ENCODE measurements at places on chromosomes 2 and 18.

GRCh38 chr2:108593547-108594098 is 59.4 kb downstream of the LIMS1 start:
- DNase-seq = peak; percentile 97

DNA sequence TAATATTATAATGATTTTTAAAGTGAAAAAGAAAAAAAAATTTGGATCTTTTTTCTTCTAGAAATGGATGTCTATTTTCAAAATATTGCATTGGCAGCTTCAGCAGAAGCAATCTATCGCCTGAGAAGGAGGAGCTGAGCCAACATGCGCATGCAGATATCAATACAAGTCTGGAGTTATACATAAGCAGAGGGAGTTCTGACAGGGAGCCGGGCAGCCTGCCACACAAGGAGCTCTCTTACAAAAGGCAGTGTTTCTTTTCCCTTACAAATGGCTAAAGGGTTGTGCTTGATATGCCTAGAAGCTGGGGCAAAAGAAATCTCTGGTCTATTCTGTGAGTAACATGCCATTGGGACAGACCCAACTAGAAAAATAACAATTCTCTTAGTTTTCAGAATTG is 291.9 kb upstream of the TRIB2 start:
- DNase-seq = no peak

DNA sequence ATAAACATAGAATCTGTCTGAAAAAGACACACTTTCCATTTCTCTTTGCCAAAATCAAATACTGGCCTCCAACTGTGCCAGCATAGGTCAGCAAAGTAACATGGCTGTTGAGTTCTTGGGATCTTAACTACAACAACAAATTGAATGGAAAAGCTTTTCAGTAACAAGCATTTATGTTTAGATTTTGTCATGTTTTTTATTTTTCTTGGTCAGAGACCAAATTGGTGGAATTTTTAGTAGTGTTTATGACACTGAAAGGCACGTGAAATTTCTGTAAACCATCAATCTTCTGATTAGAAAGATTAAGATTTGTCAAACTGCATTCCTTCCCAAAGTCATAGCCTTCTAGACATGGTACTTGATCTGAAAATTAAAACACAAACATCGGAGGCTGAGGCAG is 77.6 kb downstream of the PDE1A start:
- DNase-seq = no peak

GRCh38 chr2:108412995-108413710 is 35.4 kb downstream of the SULT1C4 start:
- DNase-seq = peak; percentile 87

GRCh38 chr2:199462956-199463692 is 5.4 kb upstream of the SATB2 start:
- DNase-seq = no peak

GRCh38 chr2:2229626-2230432 is 101.2 kb downstream of the MYT1L start:
- no peak for DNase-seq

GRCh38 chr2:66461664-66462500 is 27.0 kb downstream of the MEIS1 start:
- DNase-seq = no peak

DNA sequence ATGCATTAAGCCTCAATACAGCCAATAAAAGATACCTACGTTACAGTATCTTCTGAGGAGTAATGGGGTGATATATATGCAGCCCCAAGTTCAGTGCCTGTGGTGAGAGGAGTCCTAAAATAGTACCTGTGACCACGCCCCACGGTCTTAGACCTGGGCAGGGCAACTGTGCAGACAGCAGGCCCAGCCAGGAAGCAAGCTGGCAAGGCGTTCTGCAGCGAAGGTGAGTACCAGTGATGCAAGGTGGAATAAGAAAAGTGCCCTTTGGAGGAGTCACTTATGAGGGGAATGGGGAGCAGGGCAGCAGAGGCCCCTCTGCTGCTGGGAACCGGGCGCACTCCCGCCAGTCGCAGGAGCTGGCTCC is 12.7 kb upstream of the MAP3K2 start:
- no peak for DNase-seq

DNA sequence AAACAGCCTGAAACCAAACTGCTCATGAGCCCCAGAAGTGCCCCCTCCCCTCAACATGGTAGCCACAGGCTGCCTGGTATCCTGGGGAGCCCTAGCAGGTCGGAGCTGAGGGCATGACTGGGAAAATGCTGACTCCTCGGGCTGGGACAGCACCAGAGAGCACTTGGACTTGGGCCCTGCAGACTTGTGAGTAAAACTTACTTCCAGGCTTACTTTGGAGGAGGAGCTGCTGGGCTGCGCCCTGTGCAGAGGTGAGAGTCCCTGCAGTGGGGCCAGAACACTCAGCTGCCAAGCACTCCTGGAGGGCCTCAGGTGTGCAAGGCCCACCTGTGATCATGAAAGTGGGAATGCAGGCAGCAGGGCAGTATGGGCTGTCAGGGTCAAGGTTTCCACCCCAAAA is 119.4 kb downstream of the SEPTIN10 start:
- DNase-seq = no peak

- no peak for DNase-seq
These were observed 117.4 kb upstream of the COPS8 start for GRCh38 chr2:236968101-236968879.

DNA sequence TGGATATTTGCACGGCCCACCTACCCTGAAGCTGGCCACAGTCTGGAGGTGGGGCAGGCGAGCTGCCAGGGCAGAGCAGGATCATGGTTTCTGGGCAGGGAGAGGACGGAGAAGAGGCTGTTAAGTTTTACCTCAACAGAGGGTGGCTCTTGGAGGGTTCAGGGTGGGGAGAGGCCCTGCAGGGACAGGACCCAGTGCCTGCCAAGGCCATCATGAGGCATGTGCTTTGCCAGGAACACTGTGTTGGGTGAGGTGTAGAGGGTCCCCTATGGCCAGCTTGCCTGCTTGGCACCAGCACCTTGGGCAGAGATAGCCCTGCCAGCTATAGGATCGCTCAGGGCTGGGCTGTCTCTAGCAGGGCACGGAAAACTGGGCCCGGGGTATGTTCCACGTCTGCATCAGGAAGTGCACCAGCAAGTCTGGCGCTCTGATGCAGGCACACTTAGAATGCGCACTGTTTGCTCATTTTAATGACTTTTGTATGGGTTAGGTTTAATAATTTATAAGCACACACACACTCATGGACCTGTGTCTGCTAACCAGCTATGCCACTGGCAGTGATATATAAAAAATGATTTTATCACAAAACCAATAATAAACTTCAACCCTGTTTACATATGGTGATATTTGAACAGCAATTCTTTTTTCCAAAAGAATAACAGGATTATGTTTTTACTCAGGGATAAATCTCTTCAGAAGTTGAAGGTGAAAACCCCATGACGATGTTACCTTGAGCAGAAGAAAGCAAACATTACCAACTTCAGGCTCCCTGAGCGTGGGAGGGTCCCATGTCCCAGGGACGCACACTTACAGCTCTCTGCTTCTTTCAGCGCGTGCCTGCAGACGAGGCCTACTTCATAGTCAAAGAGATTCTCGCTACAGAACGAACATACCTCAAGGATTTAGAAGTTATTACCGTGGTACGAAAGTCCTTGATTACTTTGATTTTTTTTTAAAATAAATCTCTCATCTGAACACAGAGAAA is 46.4 kb downstream of the STK25 start:
- DNase-seq = no peak

DNA sequence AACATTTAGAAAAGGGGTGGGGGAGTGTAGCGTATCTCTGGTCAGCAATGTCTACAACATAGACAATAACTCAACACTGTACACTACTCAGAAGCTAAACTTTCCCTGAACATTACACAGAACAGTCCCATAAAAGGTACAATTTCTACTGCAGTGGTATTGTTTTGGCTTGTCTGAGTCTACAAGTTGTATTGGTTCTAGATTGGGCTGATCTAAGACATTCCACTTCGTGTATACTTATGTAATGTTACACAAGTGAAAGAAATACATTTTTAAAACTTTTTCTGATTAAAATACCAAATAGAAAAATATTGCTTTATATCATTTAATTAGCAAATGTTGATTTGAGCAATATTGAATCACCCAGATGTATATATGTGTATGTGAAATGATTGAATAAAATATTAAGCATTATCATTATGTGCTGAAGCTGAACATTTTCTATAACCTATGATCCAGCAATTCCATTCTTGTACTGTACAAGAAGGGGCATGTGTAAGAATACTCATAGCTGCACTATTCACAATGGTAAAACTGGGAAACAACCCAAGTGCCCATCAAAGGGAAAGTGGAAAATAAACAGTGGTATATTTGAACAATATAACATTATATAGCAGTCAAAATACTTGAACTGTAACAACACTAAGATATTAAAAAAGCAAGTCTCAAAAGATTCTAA is 52.4 kb downstream of the VSNL1 start:
- DNase-seq = no peak
